ENCODE measurements at places on chromosomes 11 and 22.

DNA sequence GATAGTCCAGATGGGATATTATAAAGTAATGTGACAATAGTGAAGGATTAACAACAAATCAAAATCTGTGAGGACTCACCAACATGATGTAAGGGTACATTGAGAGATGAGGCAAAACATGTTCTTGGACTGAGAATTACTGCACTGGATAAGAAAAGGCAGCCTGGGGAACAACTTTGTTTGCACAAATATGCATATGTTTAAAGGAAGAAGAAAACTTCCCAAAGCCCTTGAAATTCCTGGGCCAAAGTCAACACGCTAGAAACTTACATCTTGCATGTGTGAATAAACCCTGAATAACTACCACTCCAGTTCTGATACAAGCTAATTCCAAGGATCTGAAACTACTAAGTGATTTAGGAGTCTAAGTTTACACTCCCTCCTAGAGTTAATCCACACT lies 1.1 kb downstream of the OR52A5 start:
- H3K4me3 ChIP-seq = no peak overlapping the region
- no peak overlapping the region for H3K27ac ChIP-seq
- H3K27me3 ChIP-seq = no peaks in the 10 kb centered on the region
- no peaks in the 10 kb centered on the region for H3K36me3 ChIP-seq

DNA sequence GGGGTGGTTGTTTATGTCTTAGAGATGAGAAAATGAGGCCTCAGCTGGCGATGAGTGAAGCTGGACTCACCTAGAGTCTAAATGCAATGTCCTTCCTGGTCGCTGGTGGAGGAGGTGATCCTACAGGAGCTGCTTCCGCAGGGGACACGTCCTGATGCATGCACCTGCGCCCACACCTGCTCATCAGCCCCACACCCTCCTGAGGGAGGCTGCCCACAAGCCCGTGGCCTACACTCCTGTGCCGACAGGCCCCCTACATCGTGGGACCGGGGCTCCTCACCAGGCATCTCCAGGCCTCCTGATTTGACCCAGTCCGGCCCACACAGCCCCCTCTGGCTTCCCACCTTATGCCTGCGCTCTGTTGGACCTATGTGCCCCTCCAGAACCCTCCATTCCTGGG lies 857.2 kb downstream of the TBC1D22A start:
- no peak overlapping the region for H3K4me3 ChIP-seq
- H3K36me3 ChIP-seq = no peaks in the 10 kb centered on the region
- H3K4me1 ChIP-seq = no peaks in the 10 kb centered on the region
- H3K27me3 ChIP-seq = no peaks in the 10 kb centered on the region
- no peak for DNase-seq

GRCh38 chr22:24875862-24876506 lies 70.0 kb downstream of the SGSM1 start:
- no peaks in the 10 kb centered on the region for H3K4me1 ChIP-seq
- H3K27me3 ChIP-seq = no peaks in the 10 kb centered on the region
- H3K36me3 ChIP-seq = no peaks in the 10 kb centered on the region
- no peak for DNase-seq

- no peaks in the 10 kb centered on the region for H3K36me3 ChIP-seq
- H3K27ac ChIP-seq = no peak overlapping the region
- H3K4me1 ChIP-seq = peaks cover 18% of the 10 kb centered on the region
- no peak overlapping the region for H3K4me3 ChIP-seq
These were observed 64.8 kb downstream of the PRR5L start for GRCh38 chr11:36360826-36361415.

- H3K4me1 ChIP-seq = no peaks in the 10 kb centered on the region
- no peak overlapping the region for H3K27ac ChIP-seq
- H3K4me3 ChIP-seq = no peak overlapping the region
- no peak for DNase-seq
These were observed 40.5 kb upstream of the TOP3B start for GRCh38 chr22:22022947-22023534.

DNA sequence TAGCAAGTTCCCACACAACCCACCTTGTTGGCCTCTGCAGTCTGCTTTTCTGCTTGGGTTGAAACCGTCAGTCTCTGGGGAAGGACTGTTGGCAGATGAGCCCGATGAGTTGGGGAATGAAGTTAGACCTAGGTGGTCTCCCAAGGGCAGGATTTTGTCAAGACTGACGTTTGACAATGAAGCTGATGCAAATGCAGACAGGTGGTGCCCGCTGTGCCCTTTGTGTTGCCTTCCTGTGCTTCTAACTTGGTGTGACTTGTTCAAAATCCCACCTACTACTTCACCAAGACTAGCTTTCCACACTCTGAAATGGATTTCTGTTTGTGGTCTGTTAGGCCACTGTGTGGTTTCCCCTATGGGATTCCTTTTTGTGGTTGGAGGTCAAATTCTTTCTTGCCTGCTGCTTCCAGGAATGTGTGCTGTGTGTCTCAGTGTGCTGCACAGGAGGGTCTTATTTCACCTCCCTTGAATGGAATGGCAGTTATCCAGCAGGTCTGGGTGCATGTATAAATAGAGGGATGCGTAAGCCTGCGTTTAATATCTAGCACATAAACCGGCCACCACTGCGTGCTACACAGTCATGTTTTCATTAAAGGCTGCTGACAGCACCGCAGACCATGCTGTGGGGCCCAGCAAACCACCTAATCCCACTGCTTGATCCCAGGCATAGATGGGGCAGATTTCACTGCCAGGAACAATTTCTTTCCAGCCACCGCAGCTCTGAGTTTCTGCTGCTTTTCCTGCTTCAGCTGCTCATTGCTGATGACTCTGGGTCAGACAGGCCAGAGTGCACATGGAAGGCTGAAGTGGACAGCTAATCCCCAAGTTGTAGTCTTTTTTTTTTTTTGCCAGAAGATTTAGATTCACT lies 44.8 kb downstream of the ADAMTS8 start:
- no peaks in the 10 kb centered on the region for H3K27me3 ChIP-seq
- H3K36me3 ChIP-seq = no peaks in the 10 kb centered on the region
- H3K4me1 ChIP-seq = peaks cover 7% of the 10 kb centered on the region
- no peak overlapping the region for H3K27ac ChIP-seq
- H3K4me3 ChIP-seq = no peak overlapping the region

DNA sequence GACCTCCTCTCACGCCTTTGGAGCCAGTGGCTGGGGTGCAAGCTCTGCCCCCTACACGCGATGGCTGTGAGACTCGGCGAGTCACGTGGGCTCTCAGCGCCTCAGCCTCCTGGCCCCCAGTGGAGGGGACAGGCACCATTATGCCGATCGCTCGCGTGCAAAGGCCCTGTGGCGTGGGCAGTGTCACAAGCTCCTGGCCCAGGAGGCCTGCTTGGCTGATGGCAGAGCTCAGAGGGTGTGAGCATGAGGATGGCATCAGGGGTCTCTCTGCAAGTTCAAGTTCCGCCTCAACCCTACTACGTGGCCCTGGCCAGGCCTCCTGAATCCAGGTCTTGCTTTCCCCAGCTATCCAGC lies 90.8 kb upstream of the KCNQ1OT1 start:
- no peaks in the 10 kb centered on the region for H3K36me3 ChIP-seq
- no peak overlapping the region for H3K27ac ChIP-seq
- H3K4me3 ChIP-seq = no peak overlapping the region
- no peak for DNase-seq
- H3K4me1 ChIP-seq = peaks cover 5% of the 10 kb centered on the region

DNA sequence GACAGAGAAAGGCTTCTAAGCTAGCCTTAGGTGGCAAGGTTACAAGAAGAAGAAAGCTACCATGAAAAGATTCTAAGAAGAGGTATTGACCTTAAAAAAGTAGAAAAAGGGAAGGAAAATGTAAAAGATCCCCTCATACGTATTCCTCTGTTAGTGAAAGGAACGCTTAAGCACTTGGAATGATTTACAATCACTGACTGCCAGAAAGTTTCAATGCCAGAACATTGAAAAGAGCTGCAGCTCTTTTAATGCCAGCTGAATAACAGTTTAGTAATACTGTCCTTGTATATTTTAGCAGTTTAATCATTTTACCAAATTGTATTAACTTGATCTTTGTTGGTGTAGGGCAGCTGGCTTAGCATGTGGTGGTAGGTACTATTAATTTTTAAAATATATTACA lies 650.7 kb downstream of the FAM181B start:
- H3K4me1 ChIP-seq = no peaks in the 10 kb centered on the region
- no peak overlapping the region for H3K27ac ChIP-seq
- H3K36me3 ChIP-seq = no peaks in the 10 kb centered on the region
- no peak for DNase-seq
- H3K4me3 ChIP-seq = no peak overlapping the region
- no peaks in the 10 kb centered on the region for H3K27me3 ChIP-seq

- no peaks in the 10 kb centered on the region for H3K4me1 ChIP-seq
- no peak overlapping the region for H3K4me3 ChIP-seq
- no peaks in the 10 kb centered on the region for H3K36me3 ChIP-seq
- H3K27ac ChIP-seq = no peak overlapping the region
- DNase-seq = no peak
- H3K27me3 ChIP-seq = no peaks in the 10 kb centered on the region
These were observed 107.8 kb downstream of the KIRREL3 start for GRCh38 chr11:126892756-126893155.

DNA sequence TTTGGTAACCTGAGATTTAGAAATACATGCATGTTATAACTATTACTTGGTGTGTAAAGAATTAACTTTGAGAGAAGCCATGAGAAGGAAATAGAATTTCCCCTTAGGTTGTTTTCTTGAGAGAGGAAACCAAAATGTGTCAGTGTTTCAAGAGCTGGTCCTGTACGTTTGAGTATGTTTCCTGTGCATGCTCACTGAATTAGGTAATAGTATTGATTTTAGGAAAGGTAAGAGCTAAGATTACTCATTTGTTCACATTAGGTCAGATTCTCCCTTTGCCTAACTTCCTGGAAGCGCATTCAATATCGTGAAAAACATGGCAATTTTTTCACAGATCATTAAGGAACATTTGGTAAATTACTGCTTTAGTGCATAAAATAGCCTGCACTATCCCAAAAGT lies 49.3 kb upstream of the RDX start:
- H3K27me3 ChIP-seq = no peaks in the 10 kb centered on the region
- no peaks in the 10 kb centered on the region for H3K36me3 ChIP-seq
- peaks cover 24% of the 10 kb centered on the region for H3K4me1 ChIP-seq
- H3K4me3 ChIP-seq = no peak overlapping the region
- no peak for DNase-seq

DNA sequence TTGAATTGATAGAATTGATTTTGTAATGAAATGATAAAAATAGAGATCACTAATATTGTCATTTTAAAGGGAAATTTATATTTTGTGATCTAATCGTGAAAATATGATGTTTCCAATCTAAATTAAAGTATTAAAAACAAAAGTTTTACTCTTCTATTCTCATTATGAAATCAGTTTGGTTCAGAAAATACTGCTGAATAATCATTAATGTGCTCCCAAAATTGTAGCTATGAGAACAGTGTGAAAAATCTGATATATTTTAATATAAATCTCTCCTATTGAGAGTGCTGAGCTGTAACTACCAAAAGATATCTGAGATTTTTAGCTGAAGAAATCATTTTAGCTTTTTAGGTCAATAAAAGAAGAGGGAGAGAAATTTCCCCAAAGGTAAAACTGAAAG lies 287.5 kb upstream of the ANO3 start:
- no peaks in the 10 kb centered on the region for H3K36me3 ChIP-seq
- no peak overlapping the region for H3K27ac ChIP-seq
- no peaks in the 10 kb centered on the region for H3K27me3 ChIP-seq
- no peaks in the 10 kb centered on the region for H3K4me1 ChIP-seq
- DNase-seq = no peak

GRCh38 chr11:87405356-87405755 lies 367.6 kb downstream of the TMEM135 start:
- H3K4me3 ChIP-seq = no peak overlapping the region
- H3K36me3 ChIP-seq = no peaks in the 10 kb centered on the region

DNA sequence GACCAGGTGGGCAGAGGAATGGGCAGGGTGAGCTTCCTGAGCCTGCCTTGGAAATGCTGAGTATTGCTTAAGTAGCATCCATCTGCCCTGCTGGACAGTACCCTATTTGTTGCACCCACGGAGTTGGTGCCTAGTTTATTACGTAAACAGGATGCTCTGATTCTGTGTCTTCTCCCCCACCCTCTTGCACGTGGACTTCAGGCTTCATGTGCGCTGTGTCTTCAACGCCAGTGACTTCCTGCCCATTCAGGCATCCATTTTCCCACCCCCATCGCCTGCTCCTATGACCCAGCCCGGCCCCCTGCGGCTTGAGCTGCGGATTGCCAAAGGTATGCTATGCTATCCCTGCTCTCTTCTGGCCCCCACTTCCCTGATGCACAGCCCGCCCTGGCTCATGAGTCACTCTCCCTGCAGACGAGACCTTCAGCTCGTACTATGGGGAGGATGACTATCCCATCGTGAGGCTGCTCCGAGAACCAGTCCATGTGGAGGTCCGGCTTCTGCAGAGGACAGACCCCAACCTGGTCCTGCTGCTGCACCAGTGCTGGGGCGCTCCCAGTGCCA lies 5.7 kb downstream of the ZP1 start:
- no peak overlapping the region for H3K4me3 ChIP-seq
- H3K27ac ChIP-seq = no peak overlapping the region
- no peaks in the 10 kb centered on the region for H3K36me3 ChIP-seq

GRCh38 chr22:44632541-44633396 lies 69.2 kb upstream of the PRR5 start:
- H3K27me3 ChIP-seq = no peaks in the 10 kb centered on the region
- DNase-seq = no peak
- peaks cover 22% of the 10 kb centered on the region for H3K4me1 ChIP-seq
- H3K36me3 ChIP-seq = no peaks in the 10 kb centered on the region

DNA sequence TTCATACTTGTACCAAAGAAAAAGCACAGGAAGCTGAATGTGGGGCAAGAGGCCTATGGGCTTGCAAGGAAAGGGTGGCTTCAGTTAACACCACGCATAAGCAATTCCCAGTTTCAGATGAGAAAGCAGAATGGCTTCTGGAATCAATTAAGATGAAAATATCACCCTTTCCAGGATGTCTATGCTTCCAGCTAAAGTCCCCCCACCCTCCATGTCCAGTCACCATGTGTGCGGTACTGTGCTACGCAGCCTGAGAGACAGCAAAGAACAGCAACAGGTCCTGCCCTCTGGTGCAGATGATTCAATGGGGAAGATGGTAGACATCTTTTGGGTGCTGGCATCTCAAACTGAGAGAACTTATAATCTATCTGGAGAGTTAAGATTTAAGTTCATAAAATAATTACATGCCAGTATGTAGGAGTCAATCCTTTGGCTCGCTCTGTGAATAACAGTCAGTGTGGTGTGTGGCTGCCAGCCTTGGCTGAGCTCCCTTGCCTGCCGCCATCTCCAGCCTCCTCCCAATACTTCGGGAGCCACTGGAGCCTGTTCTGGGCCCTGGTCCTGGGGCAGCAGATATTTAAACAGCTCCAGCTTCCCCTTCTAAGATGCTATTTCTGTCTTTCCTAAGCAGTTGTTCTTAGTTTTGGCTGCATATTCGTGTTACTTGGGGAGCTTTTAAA lies 44.5 kb downstream of the ME3 start:
- no peaks in the 10 kb centered on the region for H3K36me3 ChIP-seq
- no peaks in the 10 kb centered on the region for H3K27me3 ChIP-seq
- no peak overlapping the region for H3K4me3 ChIP-seq
- H3K27ac ChIP-seq = no peak overlapping the region
- DNase-seq = no peak
